RKO (cell line): ENCODE measurements at places on chromosomes 11 and 22.
A peak's percentile ranks its signal among the peaks of the same experiment; 100 is the strongest.

DNA sequence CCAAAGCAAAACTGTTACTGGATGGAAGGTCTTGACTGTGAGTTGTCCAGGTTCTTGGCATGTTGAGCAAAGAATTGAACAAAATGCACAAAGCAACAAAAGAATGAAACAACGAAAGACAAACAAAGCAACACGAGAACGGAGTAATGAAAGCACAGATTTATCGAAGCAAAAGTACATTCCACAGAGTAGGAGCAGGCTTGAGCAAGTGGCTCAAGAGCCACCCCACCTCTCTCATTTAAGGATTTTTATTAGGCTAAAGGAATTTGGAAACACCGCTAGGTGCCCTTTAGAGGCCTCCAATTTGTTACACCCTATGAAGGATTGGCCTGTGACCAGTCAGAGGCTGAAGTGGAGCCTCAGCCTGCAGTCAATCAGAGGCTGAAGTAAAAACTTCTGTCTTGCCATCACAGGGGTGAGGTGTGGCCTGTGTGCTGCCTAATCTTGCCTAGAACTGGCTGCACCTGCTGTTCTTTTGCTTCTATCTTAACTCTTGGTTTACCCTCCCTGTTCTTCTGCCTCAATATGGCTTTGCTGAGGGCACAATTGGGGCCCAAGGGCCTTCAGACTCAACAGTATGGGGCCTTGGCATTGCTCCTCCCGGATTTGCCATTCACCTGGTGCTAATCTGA is 59.4 kb upstream of the FTH1 start:
- no peak for DNase-seq

- DNase-seq = no peak
Measured at GRCh38 chr11:102771351-102771750, 9.1 kb downstream of the MMP10 start.

- DNase-seq = no peak
Measured at GRCh38 chr22:25900880-25901279, 158.9 kb downstream of the MYO18B start.

DNA sequence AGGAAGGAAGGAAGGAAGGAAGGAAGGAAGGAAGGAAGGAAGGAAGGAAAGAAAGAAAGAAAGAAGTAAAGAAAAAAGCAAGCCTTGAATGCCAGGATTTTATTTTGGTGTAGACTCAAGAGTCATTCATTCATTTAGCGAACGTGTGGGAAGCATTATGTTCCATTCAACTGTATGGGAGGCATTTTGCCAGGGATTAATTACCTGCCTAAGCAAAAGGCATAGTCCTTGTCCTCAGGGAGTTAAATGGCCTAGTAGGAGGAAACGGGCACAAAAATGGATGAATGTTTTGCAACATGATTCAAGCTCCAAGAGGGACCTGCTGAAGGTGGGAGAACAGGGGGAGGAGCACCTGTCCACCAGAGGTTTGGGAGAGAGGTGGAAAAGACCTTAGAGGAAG is 16.2 kb upstream of the ZNRF3 start:
- DNase-seq = no peak

DNA sequence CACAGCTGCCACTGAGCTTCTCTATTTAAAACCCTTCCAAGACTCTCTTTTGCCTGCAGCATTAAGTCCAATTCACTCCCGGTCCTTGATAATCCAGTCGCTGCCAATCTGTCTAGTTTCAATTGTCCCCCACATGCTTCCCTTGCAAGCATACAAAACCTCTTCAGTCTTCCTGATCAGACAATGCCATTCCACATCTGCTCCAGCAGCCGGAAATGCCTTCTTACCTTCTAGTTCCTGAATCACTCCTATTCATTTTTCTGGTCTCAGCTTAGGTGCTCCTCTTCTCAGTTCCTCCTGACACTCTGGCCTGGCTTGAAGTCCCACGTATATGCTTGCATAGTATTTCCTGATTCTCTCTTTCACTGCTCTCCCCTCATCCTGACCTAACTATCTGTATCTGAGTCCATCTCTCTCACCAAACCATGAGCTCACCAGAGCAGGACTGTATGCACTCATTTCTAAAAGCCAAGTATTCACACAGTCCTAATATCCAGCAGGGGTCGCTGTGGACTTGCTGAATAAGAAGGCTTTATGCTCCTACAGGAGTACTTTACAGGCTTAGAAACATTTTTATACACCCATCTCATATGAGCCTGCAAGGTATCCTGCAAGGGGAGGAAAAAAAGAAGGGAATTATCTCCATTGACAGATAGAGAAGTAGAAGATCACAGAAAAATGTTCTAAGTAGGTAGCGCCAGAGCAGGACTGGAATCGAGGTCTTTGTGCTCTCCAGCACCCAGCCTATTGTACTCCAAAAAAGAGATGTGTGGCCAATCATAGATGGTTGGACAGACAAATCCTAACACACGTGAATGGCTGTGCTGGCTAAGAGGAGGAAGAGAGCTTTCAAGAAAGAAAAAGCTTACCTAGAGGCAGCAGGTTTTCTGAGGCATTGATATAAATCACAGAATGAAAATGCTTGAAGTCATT is 19.2 kb downstream of the XRRA1 start:
- DNase-seq = peak; percentile 92

DNA sequence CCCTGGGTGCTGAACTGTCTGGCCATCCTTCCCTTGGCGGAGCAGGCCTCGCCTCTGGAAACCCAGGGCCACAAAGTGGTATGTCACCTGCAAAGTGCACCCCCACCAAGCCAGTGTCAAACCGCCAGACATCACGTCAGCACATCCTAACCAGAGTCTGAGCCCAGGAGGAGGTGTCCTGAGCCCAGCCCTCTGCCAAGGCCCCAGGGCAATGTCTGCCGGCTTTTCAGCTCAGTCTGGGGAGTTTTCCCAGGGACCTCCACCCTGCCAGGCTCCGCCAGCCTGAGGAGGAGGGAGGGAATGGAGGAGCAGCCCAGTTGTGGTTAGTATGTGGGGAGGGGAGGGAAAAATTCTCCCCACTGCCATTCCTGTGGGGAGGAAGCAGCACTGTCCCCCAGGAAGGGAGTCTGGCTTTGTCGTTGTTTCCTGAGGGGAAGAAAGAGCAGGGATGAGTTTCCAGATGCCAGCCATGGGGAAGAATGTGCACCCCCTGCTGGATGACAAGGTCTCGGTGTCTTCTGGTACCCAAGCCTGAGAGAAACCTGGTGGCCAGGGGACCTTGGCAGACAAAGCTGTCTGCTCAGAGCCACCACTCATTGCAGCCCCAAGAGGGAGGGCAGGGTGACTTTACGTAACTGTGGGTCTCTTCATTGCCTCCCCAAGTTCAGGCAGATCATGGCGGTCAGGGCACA is 81.4 kb upstream of the CD82 start:
- no peak for DNase-seq

DNA sequence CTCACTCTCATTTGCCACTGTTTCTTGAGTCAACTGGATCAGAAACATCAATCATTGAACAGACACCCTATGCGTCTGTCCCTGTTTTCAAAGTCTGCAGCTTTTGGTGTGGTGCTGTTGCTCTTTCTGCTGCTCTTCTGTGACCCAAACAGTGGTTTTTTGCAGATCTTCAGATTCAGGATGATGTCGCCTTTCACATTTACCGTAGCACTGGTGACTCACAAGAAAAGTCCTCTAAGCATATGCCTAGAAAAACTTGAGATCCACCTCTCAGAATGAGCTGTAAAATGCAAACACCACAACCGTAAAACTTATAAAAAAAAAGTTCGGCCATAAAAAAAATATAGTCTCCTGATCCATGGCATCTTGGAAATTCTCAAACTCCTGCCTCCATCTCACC is 400.4 kb downstream of the NTM start:
- DNase-seq = no peak
